ENCODE measurements at places on chromosomes 1 and 21.

DNA sequence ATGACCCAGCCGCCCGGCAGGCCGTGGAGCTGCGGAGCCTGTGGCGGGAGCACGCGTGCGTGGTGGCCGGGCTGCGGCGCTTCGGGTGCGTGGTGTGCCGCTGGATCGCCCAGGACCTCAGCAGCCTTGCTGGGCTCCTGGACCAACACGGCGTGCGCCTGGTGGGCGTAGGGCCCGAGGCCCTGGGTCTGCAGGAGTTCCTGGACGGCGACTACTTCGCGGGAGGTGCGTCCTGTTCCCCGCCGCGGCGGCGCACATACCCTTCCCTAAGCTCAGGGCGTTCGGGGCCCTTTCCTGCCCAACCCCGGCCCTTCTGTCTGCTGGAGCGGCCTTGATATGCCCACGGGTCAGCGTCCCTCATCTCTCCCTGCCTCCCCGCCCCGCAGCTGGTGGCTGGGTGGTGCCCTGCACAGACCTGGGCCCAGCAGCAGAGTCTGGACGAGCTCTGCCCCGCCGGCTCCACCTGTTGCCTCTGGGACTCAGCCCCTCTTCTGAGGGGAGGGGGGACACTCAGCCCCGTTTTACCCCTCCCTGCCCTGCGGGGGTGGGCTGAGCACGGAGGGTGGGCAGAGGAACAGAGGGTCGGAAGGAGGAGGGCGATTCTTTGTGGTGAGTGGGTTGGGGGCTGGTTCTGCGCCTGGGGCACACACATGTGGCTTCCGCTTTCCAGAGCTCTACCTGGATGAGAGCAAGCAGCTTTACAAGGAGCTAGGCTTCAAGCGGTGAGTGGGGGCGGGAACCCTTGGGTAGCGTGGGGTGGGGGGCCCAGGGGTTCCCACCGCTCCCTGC lies 688 bp downstream of the PRXL2B start:
- DNase-seq = no peak

DNA sequence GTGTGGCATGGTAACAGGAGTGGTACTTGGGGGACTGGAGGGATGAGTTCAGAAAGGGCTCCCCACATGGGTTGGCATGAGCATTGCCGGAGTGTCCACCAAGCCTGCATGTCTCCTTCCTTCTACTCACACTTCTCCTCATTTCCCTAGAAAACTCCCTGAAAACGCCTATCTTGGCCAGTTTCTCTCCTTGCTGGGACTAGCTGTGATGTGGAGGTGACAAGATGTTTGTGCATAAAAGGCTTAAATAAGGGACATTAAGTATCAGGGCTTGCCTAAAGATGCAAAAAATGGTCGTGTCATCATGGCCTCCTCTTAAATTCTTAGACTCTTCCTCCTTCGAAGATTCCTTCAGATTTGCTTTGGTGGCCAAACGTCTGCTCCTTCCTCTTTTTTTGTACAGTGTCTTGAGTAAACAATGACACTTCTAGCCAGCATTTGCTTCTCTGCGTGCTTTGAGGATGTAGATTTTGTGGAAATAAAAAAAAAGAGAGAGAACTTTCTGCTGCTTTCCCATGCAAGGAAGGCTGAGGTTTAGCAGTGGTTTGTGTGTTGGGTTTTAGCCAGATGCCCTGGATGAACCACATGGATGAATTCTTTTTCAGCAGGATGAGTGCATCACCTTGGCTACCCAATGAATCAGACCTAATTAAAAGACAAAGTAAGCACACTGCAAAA lies 239.1 kb upstream of the IRF2BP2 start:
- DNase-seq = no peak

- DNase-seq = no peak
These were observed at the start of gene S100A12 for GRCh38 chr1:153375511-153375910. Gene S100A12 (minus strand): TSS chr1:153375621. CDS start chr1:153374592, 1,029 bp downstream.

GRCh38 chr21:44521301-44521927 lies 18.6 kb downstream of the KRTAP10-1 start:
- DNase-seq = no peak

- no peak for DNase-seq
These were observed 17.8 kb downstream of the GBP6 start for GRCh38 chr1:89381618-89382017.

- DNase-seq = no peak
These were observed 77.9 kb downstream of the TRABD2B start for GRCh38 chr1:47919113-47919833.

Measured in stimulated activated CD4-positive, alpha-beta T cell treated with anti-CD3 and anti-CD28 coated beads, Interleukin-4, amount 100 ng/mL, for 4 hours (primary cell).